ENCODE measurements at places on chromosomes 2 and 18. TPM values are rescaled to one million over a fixed set of nuclear protein-coding genes. Genes with fewer than 3 reads are reported as not detected.

The CNTNAP5 gene
- 0.03 TPM for total RNA-seq

The TMEM178A gene
- total RNA-seq = 2.5 TPM

The POTEC gene
- not detected for total RNA-seq

The ABCG8 gene
- total RNA-seq = not detected

The EGR4 gene
- total RNA-seq = not detected

The CCDC68 gene
- 10.6 TPM for total RNA-seq

The UGT1A4 gene
- total RNA-seq = not detected

The SERPINB13 gene
- total RNA-seq = 0.20 TPM

All from lung (tissue), 17 donors.